Kidney tubule cell (primary cell): ENCODE measurements at places on chromosomes 7 and 10.

- no peak for DNase-seq
Observed at GRCh38 chr10:72058989-72059842, 29.1 kb downstream of the SPOCK2 start.

DNA sequence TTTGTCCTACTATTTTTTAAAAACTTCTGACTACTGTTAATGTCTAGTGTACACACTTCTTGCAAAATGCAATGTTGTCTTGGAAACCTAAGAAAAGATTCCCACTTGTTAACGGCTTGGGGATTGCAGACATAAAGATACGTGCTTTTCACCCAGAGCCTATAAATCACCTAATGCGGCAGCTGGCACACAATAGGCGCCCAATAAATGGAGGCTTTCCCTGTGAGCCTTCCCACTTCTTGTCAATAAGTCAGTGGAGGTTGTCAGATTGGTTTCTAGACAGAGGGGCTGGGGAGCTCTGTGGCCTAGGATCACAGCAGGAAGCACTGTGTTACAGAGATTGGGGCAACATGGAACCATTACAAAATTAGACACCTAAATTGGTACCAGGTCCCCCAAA is 74.7 kb downstream of the VSTM4 start:
- DNase-seq, result no peak

- no peak for DNase-seq
Observed at GRCh38 chr7:51764976-51765375, 448.4 kb upstream of the COBL start.

DNA sequence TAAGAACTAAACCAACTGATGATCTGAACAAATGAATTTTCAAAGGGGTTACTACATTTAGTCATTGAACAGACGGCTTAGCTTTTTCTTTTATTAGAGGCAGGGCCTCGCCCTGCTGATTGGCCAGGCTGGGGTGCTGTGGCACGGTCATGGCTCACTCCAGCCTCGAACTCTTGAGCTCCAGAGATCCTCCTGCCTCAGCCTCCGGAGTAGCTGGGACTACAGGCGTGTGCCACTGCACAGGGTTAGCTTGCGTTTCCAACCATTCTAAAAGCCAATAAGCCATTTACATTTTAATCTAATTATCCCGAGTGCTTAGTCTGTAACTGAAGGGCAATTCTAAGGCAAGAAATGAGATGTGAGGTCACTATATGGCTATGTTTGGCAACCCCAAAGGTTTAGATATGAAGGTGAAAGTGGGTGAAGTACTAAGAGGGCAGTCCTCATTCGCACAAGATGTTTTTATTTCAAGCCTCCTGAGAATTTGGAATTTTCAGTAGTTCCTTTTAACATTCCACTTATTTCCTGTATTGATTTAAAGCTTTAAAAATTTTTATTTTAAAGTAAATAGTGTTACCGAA is 1.6 kb upstream of the CDK13 start:
- no peak for DNase-seq
